Common myeloid progenitor, CD34-positive (primary cell): ENCODE measurements at places on chromosomes 5 and 9.
A peak's percentile ranks its signal among the peaks of the same experiment; 100 is the strongest.

GRCh38 chr9:2800394-2801179 lies 43.3 kb downstream of the PUM3 start:
- H3K4me3 ChIP-seq: no peak overlapping the region
- no peaks in the 10 kb centered on the region for H3K27me3 ChIP-seq
- peak; percentile 18 for DNase-seq
- H3K36me3 ChIP-seq: peaks cover 84% of the 10 kb centered on the region

- no peaks in the 10 kb centered on the region for H3K27me3 ChIP-seq
- no peaks in the 10 kb centered on the region for H3K36me3 ChIP-seq
- no peaks in the 10 kb centered on the region for H3K4me1 ChIP-seq
- H3K4me3 ChIP-seq: no peak overlapping the region
- no peak for DNase-seq
Measured at GRCh38 chr5:67842806-67843205, 372.8 kb upstream of the PIK3R1 start.

DNA sequence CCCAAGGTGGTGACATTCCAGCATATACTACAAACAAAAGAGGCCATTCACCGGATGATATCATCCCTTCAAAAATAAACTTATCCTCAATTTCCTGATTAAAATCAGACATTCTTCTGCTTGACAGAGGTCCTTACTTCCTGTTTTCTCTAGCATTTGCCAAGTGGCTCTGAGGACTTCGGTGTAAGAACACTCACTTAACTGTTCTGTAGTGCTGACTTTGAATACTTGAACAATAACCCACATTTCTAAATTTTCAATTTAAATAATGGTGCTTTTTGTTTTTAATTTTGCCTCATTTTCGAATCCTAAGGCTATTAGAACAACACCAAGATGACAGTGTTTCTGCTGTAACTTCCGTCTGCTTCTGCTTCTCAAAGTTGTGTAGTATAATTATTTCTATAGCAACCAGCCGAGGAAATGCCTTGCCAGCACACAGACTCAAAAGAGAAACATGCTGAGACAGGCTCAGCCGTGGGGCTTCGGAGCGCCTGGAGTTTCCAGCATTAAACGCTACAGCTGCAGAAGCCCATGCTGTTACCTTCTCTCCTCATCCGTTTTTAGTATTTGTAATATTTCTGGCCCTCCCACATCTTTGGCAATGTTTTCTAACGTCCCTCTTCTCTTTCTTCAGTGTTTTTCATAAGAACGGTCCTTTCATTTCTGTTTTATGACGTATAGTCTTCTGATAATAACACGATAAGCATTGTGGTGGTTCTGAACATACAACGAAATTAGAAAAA lies 19.5 kb upstream of the ANXA1 start:
- no peaks in the 10 kb centered on the region for H3K36me3 ChIP-seq
- peaks cover 6% of the 10 kb centered on the region for H3K4me1 ChIP-seq
- H3K27ac ChIP-seq: peak overlapping the region; percentile 98
- peak; percentile 94 for DNase-seq
- H3K27me3 ChIP-seq: no peaks in the 10 kb centered on the region

- peaks cover 3% of the 10 kb centered on the region for H3K36me3 ChIP-seq
- H3K4me3 ChIP-seq: no peak overlapping the region
- no peak overlapping the region for H3K27ac ChIP-seq
- H3K4me1 ChIP-seq: no peaks in the 10 kb centered on the region
Measured at GRCh38 chr9:3348169-3348568, 177.6 kb downstream of the RFX3 start.

DNA sequence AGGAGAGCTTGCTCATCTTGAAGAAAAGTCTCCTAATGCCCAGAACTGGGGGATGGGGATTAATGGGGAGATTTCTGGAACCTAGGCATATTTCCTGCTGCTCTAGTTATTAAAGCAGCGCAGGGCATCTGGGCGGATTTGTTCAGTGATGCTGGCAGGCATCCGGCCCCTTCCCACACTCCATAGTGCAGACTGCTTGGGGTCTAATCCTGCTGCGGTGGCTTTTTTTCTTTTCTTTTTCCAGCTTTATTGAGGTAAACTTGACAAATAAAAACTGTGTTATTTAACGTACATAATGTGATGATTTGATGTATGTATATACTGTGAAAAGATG lies 30.7 kb downstream of the PPARGC1B start:
- no peak for DNase-seq
- no peak overlapping the region for H3K4me3 ChIP-seq
- no peaks in the 10 kb centered on the region for H3K36me3 ChIP-seq

DNA sequence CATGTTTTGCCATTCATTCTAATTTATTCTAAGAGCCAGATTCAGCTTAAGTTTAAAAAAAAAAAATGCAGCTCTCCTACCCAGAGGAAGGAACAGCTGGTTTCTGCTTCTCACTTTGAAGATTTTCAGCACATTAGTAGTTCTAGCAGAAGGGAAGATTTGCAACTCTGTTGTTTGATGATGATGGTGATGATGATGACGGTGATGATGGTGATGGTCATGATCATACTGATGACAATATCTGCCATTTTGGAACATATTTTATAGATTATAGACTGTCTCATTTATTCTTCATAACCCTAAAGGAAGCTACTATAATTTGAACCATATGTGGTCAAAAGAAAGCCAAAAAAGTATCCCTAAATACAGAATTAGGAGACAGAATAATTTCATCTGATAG lies 7.9 kb upstream of the MED10 start:
- no peak overlapping the region for H3K27ac ChIP-seq
- DNase-seq: no peak
- H3K27me3 ChIP-seq: peaks cover 6% of the 10 kb centered on the region
- H3K36me3 ChIP-seq: no peaks in the 10 kb centered on the region
